ENCODE measurements at places on chromosomes 12 and 14.

DNA sequence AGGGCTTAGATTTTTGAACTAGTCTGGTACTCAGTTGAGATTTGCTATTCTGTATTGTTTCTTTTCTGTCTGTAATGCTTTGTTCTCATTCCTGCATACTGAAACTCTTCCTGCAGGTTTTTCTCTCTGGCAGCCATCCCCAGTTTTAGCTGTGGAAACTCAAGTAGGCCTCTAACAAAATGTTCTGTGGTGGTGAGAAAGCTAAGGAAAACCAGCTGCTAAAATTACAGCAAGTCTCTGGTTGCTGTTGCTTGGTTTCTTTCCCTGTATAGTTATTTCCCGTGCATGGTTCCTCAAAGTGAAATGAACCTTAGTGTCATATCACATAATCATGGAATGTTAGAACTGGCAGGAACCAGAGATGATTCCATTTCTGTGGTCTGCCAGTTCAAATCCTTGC is 442.5 kb downstream of the NRXN3 start:
- DNase-seq = peak; percentile 35

GRCh38 chr14:104080376-104081260 is 4.9 kb upstream of the ASPG start:
- no peak for DNase-seq

GRCh38 chr14:65290830-65291229 is 121.7 kb upstream of the FUT8 start:
- peak; percentile 86 for DNase-seq

GRCh38 chr12:91924827-91925226 is 220.8 kb downstream of the BTG1 start:
- DNase-seq = no peak

- peak; percentile 67 for DNase-seq
Observed at GRCh38 chr12:101018540-101018939, 191.5 kb downstream of the SLC5A8 start.

DNA sequence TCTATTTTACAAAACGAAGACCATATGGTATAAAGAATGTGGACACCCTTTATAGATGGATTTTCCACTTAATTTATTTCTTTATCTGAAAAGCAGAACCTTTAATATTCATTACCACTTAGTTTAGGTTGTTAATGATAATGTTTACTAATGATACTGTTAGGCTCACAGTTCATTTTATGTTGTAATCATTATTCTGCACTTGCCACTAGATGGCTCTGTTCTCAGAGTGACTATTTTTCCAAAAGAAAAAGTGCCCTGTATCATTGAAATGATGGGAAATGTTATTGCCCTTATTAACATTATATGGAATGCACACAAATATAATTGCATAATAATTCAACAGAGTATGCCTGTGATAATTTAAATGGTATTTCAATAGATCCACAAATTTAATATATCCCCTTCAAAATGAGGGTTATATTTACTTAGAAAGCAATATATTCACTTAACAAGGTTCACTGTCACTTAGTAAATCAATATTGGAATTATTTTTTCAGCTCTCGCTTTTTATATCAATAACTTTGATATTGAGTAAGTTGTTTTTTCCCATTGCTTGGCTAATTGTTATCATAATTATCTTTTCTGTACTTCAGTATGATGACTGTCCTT is 95.7 kb downstream of the PDE3A start:
- DNase-seq = peak; percentile 38

DNA sequence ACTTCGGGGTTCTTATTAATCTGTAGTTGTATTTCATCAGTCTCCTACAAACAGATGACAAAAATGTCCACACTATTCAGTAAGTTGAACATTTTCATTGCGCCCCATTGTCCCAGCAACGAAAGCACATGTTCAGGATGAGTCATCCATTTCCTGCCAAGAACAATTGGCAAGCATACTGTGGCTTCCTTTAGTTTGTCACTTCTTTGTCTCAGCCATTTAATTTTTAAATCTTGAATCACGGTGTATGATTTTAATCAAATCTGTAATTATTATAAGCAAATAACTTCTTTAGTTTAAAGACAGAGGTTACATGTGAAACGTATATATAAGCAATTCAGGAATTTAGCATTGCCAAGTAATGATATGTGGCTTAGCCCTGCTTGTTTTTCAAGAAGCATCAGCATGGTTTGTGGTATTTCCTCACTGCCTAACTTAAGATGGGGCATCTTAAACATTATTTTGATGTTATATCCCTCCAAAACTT is 211.3 kb upstream of the KRR1 start:
- peak; percentile 72 for DNase-seq

- no peak for DNase-seq
Observed at GRCh38 chr12:107480836-107481608, 204.6 kb upstream of the PWP1 start.

GRCh38 chr12:70628701-70629480 is 8.3 kb downstream of the PTPRB start:
- no peak for DNase-seq

- DNase-seq = no peak
Observed at GRCh38 chr14:67962215-67962644, 142.7 kb downstream of the RAD51B start.

DNA sequence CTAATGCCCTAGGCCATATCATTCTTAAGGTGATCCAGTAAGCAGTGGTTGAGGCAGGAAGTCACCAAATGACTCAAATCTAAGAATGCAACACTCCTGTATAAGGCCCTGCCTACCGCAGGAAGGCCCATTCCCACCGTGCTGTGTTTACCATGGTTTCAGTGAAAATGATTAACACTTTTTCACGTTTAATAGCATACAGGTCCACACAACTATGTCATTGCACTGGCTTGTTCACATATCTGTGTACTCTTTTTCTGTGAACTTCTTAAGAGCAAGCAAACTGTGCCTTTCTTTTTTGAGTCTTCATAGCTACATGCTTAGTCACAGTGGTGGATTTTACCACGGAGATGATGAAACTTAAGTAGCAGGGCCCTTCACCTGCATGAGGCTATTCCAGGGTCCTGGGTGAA is 214.9 kb downstream of the CNTN1 start:
- DNase-seq = no peak

GRCh38 chr12:30985814-30986452 is 59.4 kb downstream of the TSPAN11 start:
- DNase-seq = peak; percentile 91

- DNase-seq = no peak
Observed at GRCh38 chr12:14635776-14636175, 60.6 kb downstream of the GUCY2C start.

GRCh38 chr12:5945071-5946008 is at the start of gene ANO2:
Gene ANO2, minus strand, starts transcription at chr12:5945259. Its CDS starts 42 bp downstream, at chr12:5945217.
- DNase-seq = peak; percentile 57

DNA sequence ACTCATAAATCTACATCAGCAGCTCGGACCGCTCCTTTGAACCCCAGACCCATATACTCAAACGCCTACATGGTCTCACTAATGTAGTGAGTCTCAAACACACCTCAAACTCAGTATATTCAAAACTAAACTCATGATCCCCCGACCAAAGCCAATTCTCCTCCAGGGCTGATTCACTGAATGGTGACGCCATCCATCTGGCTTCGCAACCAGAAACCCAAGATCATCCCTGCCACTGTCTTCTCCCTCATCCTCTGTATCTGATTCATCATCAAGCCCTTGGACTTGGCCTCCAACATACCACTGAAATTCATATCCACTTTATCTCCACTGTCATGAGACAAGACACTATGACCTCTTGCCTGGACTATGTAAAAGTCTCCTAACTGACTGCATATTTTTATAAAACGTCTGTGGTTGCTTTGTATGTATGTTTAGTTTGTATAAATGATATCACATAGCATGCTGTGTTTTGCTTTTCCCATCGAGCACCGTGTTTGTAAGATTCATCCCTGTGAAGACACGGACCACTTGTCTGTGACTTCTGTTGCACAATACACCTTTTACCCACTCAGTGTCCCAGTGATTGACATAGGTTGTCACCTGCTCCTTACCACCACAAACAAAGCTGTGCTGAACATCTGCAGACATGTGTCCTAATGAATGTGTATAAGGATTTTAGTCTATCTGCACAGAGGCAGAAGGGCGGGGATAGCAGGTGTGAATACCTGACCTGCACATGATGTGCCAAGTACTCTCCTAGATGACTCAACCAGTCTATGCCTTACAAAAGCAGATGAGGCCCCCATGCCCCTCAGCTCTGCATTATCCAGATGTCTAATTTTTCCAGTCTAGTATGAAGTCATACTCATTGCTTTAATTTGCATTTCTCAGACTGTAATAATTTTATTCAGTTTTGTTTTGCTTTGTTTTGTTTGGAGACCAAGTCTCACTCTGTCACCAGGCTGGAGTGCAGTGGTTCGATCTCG is 76.9 kb downstream of the VWF start:
- DNase-seq = peak; percentile 81

- DNase-seq = no peak
Observed at GRCh38 chr12:14395074-14395778, 29.7 kb downstream of the ATF7IP start.

DNA sequence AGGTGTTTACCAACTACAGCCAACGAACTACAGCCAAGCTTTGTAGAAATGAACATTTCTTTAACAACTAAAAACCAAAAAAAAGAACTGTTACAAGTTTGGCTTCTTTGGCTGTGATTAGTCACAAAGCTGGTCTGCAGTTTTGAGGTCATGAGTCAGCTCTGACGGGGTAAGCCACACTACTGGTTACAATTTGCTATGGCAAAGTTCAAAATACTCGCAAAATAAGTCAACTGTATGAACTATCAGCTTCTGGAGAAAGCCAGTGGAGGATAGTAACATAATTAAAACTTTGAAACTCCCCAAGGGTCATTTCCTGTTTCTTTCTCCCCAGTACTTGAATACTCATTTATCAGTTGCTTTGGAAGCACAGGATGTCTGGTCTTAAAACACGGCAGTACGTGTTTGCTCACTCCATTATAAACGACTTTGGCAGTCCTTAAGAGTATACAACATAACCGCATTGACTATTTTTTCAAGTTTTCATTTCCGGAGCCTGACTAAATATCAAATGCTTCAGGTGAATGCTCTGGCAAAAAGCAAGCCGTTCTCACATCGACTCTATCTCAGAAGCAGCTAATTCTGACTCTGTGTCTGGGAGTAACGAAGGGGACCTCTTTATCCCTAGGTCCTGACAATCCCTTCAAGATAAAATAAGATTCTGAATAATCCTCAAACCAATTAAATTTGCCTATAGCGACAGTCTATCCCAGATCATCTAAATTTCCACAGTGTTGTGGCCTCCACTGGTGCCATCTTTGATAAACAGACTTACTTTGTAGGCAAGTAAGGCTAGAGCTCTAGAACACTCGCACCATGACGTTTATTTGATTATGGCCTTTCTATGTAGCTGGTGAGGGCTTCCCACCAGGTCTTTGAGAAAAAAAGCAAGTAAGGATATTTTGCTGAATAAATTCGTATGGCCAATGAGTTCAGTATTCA is 10.6 kb downstream of the PHLDA1 start:
- peak; percentile 82 for DNase-seq

DNA sequence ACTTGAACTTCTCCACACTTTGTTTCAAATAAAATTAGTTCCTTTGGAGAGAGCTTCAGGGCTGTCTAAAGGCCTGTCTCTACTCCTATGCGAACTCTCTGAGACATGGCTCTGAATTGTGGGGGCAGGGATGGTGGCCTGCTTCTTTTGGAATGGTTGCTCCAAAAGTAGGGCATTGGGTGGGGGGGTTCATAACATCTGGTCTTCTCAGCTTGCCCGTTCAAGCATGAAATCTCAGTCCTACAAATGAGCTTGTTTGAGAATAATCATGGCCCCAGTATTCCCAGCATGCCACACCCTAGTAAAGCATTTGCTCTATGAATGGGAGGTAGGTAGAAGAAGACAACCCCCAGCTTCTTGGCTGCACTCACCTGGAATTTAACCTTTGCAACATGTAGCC is 6.7 kb downstream of the GPR135 start:
- no peak for DNase-seq

GRCh38 chr12:56152756-56153677 is 630 bp downstream of the MYL6B start:
- no peak for DNase-seq

GRCh38 chr12:65585648-65586602 is 238.4 kb upstream of the HMGA2 start:
- DNase-seq = no peak

GRCh38 chr12:49548481-49548821 is 9.6 kb downstream of the KCNH3 start:
- no peak for DNase-seq

DNA sequence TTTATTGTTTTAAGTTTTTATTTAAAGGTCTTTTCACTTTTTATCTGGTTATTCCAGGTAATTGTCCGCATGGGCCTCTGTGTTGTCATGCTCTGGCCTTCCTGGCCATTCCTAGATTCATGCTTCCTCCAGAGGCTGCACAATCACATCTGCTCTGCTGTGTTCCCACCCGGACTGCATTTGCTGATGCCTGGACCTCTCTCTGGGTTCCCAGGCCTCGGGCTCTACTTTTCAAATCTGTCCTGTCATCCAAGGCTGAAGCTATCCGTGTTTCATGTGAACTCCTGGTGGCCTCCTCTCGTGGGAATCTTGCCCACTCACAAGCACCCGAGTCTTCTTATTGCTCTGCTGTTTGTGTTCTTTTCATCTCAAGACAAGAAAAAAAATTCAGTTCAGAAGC is 16.1 kb upstream of the VDR start:
- DNase-seq = no peak

DNA sequence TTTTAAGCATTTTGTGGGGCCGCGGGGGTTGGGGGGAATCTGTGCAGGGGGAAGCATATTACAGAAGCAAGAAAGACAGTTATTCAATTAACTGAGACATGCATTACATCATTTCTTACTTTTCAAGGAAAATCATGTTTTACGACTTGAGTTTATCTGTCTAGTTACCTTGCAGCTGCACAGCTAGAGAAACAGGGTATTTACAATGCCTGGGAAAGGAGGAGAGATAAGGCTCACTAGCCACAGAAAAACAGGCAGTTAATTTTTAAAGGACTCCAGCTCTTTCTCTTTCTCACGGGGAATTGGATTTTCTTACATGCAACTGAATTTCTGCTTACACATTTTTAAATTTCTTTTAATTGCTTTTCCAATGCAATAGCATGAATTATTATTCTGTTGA is 22.2 kb downstream of the FCF1 start:
- DNase-seq = no peak

DNA sequence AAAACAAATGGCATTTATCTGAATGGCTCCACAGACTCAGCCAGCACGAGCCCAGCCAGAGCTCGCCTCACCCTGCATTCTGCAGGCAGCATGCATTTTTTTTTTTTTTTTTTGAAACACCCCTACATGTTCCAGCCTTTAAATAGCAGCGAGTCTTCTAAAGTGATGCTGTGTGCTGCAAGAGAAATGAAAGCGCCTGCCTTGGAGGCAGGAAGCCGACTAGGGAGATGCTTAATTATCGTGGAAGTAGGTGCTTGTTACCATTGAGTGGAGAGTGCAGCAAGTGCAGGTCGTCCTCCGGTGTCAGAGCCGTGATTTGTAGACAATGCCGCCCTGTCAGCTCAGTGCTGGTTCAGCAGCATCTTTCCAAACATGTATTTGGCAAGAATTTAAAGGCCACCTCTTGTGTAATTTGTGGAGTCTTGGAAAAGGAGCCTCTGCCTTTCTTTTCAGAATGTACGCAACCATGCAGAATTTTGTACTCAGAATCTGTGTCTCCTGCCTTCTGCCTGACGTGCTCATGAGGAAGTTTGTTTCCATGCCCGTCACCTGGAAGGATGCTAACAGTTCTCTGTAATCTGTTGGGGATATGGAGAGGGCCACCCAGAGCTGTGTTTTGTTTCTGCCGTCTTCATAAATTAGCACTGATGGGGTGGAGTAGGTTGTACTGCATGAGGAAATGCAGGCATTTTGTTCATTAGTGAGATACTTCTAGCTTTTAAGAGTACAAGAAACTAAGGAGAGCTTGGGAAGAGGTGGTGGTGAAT is 345.9 kb upstream of the RGS6 start:
- DNase-seq = peak; percentile 39
